ENCODE measurements at places on chromosomes 2 and 18. TPM values are rescaled to one million over a fixed set of nuclear protein-coding genes. Genes with fewer than 3 reads are reported as not detected.

DNA sequence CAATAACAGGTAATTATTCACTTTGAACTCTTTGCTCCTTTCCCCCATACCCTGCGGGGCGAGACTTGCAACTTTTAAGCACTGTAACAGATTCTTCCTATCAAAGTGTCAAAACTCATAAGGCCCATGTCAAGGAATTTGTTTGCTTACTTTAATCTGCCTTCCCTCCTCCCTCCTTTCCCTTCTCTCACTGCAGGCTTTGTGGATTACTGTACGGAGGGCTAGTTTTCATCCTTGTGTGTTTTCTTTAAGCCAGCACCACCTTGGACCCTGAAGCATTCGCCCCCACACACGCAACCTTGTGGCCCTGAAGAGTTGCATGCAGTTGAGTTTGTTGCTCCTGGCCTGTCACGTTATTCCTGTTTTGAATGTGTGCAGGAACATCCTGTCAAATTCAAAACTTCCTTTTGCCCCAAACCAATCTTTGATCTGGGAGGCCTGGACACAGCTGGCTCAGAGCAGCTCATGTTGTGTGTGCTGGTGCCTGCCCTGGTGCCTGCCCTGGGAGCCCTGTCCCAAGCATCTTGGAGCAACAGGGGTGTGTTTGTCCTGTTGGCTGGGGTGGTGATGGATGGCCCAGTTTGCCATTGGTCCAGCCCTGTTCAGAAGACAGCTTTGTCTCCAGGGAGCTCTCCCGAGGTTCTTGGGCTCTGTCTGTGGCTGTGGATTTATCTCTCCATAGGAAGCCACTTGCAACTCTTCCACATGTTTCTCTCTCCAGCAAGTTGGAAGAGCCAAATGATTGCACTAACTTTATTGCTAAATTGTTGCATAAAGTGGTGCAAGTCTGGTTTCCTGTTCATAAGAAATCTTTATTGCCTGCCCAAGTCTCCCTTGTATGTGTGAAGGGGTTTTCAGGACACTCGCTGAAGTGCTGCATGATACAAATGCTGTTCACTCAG, 199.6 kb downstream of the VAPA start:
- DNase-seq: no peak

The DYNAP gene
- polyA plus RNA-seq: not detected

DNA sequence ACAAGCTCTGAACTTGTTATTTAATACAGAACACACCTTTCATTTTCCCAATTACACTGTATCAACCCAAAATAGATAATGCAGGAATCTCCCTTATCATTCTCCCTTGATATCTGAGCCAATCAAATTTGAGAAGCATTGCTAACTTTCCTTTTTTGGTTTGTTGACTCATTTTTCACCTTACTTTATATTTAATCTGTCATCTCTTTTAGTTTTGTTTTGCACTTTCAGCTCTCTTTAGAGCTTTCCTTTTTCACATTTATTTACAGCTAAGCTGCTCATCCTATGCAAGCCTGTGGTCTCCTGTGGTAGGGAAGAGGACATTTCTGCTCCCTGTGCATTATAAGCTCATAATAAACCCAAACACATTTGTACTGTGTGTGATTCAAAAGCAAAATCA, 50.1 kb downstream of the ITGAV start:
- no peak for DNase-seq

GRCh38 chr2:54077088-54077900, 38.1 kb upstream of the ACYP2 start:
- no peak for DNase-seq

DNA sequence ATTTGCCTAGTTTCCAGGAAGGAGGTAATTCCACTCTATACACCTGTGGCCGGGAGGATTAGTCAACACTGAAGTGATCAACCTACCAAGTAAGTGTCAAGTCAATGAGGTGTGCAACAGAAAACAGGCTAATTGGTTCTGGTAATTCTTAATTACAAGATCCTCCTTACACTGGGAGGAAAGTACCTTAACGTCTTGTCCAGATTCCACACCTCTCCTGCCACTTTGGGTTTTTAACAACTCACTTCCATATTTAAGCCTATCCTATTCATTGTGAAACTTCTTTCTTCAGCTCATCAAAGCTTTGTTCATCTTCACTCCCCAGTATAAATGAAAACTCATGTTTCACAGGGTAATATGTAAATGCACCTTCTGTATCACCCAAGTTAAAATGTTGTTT, 22.0 kb upstream of the MAP4K4 start:
- no peak for DNase-seq

The B3GNT7 gene
- polyA plus RNA-seq: 2.2 TPM

GRCh38 chr2:53652131-53652530, 115.5 kb upstream of the CHAC2 start:
- DNase-seq: no peak

GRCh38 chr18:61079714-61080113, 253.5 kb upstream of the CDH20 start:
- DNase-seq: no peak

DNA sequence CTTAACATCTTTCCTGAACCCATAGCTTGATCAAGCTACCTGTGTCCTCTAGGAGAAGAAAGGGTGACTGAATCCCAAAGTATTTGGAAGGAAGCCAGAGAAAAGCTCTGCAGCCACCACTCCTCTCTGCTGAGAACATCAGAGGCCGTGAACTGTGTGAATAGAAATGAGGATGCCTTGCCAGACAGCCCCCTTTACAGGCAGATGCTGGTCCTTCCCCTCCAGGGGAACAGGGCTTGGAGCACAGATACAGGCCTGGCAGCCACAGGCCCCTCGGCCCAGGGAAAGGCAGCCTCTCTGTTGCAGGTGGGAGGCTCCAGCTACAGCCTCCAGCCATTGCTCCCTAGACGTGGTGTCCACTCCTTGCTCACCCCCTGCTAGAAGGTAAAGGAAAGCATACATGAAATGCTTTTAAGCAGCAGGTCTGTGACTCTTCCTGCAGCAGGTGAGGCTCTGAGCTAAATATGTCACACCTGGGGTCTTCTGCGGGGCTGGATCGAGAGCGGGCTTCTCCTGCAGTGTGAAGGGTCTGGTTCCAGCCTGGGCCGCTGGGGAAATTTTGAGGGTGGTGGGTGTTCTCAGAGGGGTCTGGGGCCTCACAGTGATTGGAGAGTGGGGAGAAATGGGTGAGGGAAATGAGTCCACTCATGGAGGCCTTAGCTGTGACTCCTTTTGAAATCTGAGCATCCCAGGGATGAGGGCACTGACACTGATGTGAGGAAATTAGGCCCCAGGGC, 234.0 kb downstream of the KLHL29 start:
- DNase-seq: peak; percentile 47

The VWA3B gene
- 0.12 TPM for polyA plus RNA-seq

- no peak for DNase-seq
Observed at GRCh38 chr2:53793261-53793660, 6.4 kb downstream of the ERLEC1 start.

The ZNF804A gene
- polyA plus RNA-seq: not detected

- DNase-seq: no peak
Observed at GRCh38 chr2:113974727-113975126, 84.8 kb downstream of the ACTR3 start.

- no peak for DNase-seq
Observed at GRCh38 chr2:48674933-48675332, 57.3 kb downstream of the GTF2A1L start.

- no peak for DNase-seq
Observed at GRCh38 chr2:203994735-203995134, 58.2 kb downstream of the ICOS start.
